PC-9 (cell line): ENCODE measurements at places on chromosomes 3 and 15. TPM values are rescaled to one million over a fixed set of nuclear protein-coding genes. Genes with fewer than 3 reads are reported as not detected.

ZIC1 gene
- total RNA-seq = not detected in 2 replicates

LYZL4 gene
- not detected in 2 replicates for total RNA-seq

TF gene
- total RNA-seq = 0.18 and 0.24 TPM in 2 replicates

- no peak overlapping the region for H3K4me3 ChIP-seq
- H3K4me1 ChIP-seq = peaks cover 16% of the 10 kb centered on the region; the same call in 1 of the 2 replicates
- no peaks in the 10 kb centered on the region for H3K27me3 ChIP-seq
- no peak overlapping the region for H3K27ac ChIP-seq
- no peaks in the 10 kb centered on the region for H3K36me3 ChIP-seq
- DNase-seq = no peak
Measured at GRCh38 chr15:99345242-99345641, 94.0 kb downstream of the LRRC28 start.

DNA sequence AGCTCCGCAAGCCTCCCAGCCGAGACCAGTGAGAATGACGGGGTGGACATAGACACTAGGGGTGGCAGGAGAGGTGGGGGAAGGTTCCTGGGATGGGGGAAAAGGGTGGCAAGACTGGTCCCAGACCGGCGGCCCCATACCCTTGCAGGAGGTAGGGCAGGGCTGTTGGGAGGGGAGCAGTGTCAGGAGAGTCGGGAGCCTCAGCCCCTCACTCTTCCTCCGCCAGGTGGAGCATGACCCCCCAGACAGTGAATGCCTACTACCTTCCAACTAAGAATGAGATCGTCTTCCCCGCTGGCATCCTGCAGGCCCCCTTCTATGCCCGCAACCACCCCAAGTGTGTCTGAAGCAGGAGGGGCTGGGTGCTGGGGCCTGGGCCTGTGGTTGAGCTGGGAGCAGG is 8.7 kb upstream of the PSMD2 start:
- no peak overlapping the region for H3K27ac ChIP-seq
- H3K4me1 ChIP-seq = no peaks in the 10 kb centered on the region

GRCh38 chr15:55742927-55743728 is at the start of gene PRTG:
PRTG (minus strand) TSS chr15:55743152; CDS start chr15:55742931, 221 bp downstream.
- H3K27me3 ChIP-seq = no peaks in the 10 kb centered on the region
- no peaks in the 10 kb centered on the region for H3K36me3 ChIP-seq
- no peak within 1 kb of the TSS for H3K27ac ChIP-seq
- H3K4me1 ChIP-seq = peaks cover 25% of the 10 kb centered on the region
- DNase-seq = peak; percentile 81

SLC25A20 gene
- 2.9 and 4.9 TPM in 2 replicates for total RNA-seq

TRH gene
- not detected in 2 replicates for total RNA-seq

GRCh38 chr3:41518626-41519025 is 319.3 kb downstream of the CTNNB1 start:
- no peak for DNase-seq
- no peak overlapping the region for H3K4me3 ChIP-seq
- H3K4me1 ChIP-seq = no peaks in the 10 kb centered on the region
- H3K36me3 ChIP-seq = no peaks in the 10 kb centered on the region
- H3K27me3 ChIP-seq = no peaks in the 10 kb centered on the region

TIMP4 gene
- 15.5 and 19.0 TPM in 2 replicates for total RNA-seq

GRCh38 chr3:18988614-18989229 is 159.6 kb upstream of the KCNH8 start:
- no peaks in the 10 kb centered on the region for H3K4me1 ChIP-seq
- no peak for DNase-seq
- H3K27me3 ChIP-seq = no peaks in the 10 kb centered on the region
- no peaks in the 10 kb centered on the region for H3K36me3 ChIP-seq
- H3K4me3 ChIP-seq = no peak overlapping the region

NME9 gene
- total RNA-seq = 1.3 TPM in 1 of 2 replicates, not detected in the other

DNA sequence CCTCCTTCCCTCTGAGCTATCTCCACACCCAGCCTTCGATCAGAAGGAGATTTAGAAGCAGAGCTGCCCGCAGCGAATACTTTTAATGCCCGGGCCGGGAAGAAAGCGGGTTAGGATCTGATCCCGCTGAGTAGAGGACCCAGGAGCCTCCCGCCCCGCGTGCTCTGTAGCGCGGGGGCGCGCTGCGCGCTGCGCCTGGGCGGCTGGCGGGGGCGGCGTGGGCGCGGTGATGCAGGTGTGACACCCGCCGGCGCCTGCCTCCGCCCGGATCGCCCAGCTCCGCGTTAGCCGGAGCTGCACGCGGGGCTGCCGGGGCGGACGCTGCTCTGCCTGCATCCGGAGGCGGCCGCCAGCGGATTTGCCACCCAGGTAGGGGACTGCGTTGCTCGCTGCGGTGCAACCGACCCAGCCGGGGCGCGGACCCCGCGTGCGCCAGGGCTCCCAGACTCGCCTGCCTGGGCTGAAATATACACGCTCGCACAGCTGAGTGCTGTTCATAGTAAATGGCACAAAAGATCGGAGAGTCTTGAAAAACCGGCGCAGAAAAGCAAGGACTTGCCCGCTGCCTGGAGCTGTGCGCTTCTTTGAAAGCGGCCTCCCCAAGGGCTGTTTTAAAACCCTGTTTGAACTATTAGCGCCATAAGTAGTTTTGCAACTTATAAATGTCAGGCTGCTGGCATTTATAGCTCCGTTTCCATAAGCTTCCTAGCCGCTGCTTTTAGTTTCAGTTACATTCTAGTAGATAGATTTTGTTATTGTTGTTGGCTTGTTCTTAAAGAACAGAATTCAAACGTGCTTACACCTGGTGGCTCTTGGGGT is at the start of gene SV2B:
Gene SV2B (plus strand): TSS at position 263 of the 819 bp plus-strand sequence. CDS start 126,007 bp downstream, outside the sequence.
- H3K27ac ChIP-seq = no peak within 1 kb of the TSS
- H3K4me1 ChIP-seq = no peaks in the 10 kb centered on the region
- H3K36me3 ChIP-seq = no peaks in the 10 kb centered on the region
- H3K4me3 ChIP-seq = no peak within 1 kb of the TSS
- peaks cover 82% of the 10 kb centered on the region for H3K27me3 ChIP-seq
